ENCODE measurements at places on chromosomes 5 and 9.
A peak's percentile ranks its signal among the peaks of the same experiment; 100 is the strongest.

DNA sequence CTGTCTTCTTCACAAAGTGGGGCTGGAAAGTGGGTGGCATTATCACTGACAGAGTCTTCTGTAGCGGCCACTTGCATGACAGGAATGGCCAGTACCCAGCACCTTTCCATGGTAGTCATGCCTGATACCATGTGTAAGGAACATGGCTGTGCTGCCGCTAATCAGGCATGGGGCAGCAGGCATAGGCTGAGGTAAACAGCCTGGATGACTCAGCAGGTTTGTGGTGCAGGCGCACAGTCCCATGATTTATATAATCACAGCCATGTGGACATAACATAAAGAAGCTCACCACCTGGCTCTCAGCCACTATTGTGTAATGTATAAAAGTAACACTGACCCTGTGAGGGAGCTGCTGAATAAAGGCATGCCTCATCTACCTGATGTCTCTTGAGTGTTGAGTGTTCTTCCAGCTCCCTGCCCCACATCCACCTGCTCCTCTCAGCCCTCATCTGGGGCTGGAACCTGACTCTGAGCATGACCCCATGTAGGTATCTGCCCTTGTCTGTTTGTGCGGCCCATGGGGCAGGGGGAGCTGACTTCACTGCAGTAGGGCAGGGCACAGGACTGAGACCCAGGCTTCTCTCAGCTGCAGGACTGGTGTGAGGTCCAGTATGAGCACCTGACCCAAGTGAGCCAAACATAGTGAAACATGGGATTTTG is 13.2 kb upstream of the ICE1 start:
- no peak for DNase-seq

DNA sequence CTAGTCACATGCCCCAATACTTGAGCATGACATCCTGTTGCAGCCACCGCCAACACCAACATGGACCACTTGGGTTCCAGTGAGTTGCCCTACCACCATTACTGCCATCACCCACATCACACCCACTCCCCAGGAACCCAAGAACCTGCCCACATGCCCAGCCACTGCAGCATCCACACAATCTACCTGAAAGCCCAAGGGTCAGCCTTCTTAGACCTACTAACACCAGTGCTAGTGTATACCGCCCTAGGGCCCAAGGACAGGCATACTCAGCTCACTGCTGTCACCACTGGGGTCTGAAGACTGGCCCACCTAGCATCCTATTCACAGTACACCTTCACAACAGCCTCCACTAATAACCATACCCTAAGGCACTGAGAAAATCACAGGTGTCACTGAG is 82.0 kb downstream of the SYK start:
- no peak for DNase-seq

DNA sequence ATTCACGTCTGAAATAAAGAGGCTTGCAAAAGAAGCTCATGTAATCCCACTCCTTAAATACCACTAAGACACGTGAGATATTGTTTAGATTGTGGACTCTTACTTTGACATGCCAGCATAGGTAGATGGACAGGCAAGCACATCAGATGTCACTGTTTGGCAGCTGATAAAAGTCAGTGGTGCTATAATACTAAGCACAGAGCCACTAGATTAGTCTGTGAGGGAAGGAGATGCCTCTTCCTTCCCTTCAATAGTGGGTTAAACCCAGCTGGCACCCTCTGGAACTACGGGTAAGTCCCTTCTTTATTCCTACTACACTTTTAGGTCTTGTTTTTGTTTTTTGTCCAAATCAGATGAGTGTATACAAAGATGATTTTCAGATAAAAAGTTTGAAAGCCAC is at the start of gene MYOT:
Gene MYOT (plus strand): TSS at position 197 of the 400 bp plus-strand sequence. CDS start 2,792 bp downstream, outside the sequence.
- DNase-seq, result no peak

DNA sequence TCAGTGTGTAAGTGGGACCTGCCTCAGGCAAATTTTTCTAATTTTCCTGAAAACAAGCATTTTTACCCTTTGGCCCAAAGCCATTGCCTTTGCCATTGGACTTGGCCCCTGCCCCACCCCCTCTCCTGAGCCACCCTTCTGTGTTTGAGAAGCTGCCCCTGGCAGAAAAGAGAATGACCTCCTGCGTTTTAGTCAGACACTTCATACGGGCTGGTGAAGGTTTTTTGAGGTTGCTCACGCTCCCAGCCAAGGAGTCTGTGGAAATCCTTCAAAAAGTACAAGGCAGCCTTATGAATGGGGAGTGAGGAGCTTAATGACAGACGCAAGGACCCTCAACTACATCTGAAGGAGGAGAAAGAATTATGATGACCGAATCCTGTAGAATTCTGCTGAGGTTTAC is 308.9 kb downstream of the SLIT3 start:
- DNase-seq, result no peak

DNA sequence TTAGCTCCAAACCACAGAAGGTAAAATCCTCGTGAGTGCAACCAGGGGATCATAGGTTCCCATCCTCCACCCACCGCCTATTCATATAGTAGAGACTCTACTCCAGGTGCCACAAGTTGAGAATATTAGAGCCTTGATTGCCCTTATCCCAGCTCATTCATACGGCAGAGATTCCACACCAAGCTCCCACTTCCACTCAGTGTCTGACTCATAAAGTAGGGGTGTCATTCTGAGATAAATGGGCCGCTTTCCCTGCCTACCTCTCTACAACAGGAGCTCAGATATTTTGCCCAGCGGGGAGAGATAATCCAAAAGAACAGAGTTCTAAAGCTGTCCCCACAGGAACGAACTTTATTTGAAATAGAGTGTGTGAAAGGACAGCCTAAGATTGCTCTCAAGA is 9.4 kb downstream of the SLC22A4 start:
- no peak for DNase-seq

DNA sequence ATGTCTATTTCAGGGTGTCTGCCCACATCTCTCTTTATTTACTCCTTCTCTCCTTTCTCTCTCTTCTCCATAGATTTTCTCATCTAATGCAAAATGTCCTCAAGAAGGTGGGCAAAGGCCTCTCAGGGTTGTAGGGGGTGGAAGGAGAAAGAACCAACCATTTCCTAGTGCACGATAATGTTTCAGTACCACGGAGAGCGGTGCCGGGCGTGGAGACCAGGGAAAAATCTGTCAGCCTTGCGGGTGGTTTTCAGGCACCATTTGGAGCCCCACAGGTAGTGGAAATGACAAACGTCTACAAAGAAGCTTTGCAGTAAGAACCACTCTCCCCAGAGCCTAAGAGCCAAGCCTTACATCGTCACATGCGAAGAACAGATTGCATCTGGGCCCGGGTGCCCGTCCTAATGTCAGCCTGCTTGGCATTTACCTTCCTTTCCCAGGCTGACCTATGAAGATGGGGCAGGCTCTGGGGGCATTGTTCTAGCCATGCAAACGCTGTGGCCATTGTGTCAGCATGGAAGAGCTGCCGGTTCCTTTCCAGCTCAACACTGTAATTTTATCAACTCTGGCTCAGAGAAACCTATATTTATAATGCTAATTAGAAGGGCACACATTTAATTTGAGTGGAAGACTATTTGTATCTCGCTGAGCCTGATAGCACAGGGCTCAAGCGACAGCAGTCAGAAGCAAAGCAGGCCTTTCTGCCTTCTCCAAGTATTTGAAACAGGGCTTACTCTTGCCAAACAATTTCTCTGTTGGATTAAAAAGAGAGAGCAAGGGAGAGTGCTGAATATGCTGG is 430.1 kb upstream of the WWC1 start:
- DNase-seq, result no peak

DNA sequence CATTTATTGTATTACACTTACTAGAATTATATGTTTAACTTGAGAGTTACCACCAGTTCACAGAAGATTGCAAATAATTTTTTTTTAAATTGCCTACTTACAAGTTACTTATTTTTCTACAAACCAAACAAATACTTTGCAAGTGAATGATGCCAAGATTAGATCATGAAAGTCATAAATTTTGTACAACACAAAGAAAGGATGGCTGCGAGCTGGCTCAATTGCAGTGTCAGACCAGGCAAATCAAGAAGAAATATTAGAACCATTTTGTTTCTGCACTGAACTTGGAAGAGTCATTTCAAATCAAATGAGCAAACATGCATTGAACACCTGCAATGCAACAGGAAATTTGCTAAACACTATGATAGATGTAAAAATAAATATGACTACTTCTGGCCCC is 97.3 kb downstream of the PLCXD3 start:
- DNase-seq, result no peak

DNA sequence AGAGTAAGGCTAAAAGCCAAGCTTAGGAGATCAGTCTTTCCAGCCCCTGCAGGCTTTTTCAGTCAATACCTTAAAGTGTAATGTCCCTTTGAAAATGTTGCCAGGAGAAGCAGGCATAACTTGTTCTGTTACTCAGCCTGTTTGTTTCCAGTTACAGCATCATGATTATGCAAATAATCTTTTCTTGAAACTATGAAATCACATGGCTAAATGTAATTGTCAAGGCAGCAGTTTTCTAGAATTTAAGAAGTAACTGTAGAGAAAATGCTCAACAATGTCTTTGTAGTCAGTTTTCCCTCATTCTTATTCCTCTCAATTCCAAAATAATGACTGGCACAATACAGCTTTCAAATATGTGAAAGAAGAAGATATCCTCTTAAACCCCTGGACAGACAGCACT is 1.9 kb upstream of the GPR107 start:
- DNase-seq, result no peak

- DNase-seq, result no peak
Measured at GRCh38 chr5:174719793-174720611, 4.4 kb upstream of the MSX2 start.

GRCh38 chr5:14181299-14181968 is 38.3 kb downstream of the TRIO start:
- DNase-seq, result no peak

DNA sequence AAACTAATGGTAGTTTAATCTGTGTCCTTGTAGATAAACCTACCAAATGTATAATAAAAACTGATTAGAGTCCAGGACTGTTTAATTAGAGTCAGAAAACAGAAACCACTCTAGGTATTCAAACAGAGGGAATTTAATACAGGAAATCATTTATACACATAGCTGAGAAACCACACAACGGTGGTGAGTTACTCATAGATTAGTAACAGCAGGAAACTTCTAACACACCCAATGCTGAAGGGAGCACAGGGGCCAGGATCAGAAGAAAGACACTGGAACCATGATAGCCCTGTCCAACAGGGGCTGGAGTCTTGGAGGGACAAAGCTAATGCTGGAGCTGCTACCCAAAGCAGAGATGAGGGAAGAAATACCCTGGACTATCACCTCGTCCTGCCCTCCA is 321.0 kb downstream of the ACTL7B start:
- no peak for DNase-seq

DNA sequence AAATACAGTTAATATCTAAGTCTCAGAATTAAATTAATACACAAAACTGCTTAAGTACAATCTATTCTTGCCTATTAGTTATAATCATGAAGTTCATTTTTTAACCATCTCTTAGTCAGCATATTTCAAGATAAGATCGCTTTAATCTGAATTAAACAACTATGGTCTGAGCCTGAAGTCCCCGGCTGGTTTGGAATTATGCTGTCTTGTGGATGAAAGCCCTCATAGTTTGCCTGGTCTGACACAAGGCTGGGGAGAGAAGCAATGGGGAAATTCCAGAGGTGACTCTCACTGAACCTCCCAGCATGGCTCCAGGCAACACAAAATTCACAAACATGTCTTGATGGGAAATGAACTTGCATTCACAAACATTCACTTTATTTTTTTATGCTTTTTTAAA is 28.0 kb upstream of the GRAMD2B start:
- DNase-seq, result no peak

DNA sequence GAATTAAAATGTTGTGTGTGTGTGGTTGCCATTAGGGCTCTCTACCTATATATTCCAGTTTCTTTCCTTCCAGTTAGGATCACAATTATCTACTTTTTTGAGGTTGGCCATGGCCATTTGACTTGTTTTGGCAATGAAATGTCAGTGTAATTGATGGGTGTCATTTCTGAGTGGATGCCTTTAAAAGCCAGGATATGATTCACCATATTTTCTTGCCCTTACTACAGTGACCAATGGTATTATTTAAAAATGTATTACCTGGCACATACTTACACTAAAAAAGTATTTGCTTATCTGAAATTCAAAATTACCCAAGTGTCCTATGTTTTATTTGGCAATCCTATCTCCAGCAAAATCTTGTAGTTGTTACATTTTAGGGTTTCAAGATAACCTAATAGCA is 258.7 kb upstream of the ACTBL2 start:
- no peak for DNase-seq

DNA sequence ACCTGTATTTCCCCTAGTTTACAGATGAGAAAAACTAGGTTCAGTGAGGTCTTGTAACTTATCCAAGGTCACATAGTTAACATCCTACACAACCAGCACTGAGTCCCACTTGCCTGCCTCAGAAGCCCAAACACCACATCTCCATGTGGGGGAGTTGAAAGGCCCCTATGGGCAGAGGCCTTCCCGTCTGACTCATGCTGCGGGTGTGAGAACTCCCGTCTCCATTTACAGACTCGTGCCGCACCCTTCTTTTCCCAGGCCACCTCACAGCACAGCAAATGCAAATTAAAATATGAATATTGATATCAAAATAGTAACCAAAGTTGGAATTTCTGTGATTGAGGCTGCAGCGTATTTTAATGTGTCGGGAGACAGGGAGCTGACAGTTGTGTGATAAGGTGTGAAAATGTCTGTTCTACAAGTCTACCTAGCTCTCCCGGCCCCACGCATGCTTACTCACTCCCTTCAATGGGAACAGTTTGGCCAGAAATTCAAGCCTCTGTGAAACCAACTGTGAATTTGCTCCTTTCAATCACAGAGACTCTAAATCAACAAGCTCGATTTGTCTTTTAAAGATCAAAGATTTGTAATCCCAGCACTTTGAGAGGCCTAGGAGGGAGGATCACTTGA is 90.1 kb downstream of the CRB2 start:
- no peak for DNase-seq

GRCh38 chr5:77957-78804 is 13.8 kb upstream of the PLEKHG4B start:
- DNase-seq, result no peak

- no peak for DNase-seq
Measured at GRCh38 chr5:172561151-172561550, 79.9 kb upstream of the NEURL1B start.

- DNase-seq, result peak; percentile 55
Measured at GRCh38 chr5:128782446-128782845, 182.8 kb upstream of the SLC27A6 start.

GRCh38 chr5:138650196-138650595 is 75.0 kb upstream of the HSPA9 start:
- DNase-seq, result no peak

- DNase-seq, result no peak
Measured at GRCh38 chr9:95947118-95947517, 71.6 kb downstream of the ERCC6L2 start.

DNA sequence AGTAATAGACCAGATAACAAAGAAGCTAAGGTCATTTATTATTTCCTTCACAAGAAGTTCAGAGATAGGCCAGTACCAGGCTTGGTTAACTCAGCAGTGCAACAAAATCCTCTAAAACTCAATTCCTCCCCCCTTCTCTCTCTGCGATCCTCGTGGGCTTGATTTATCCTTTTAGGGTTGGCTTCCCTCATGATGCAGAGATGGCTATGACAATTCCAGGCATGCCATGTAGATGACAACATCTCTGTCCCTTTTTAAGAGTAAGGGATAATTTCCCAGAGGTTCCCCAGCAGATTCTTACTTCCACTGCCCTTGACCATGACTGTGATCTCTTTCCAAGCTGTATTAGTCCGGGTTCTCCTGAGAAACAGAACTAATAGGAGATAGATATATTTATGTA is 28.7 kb upstream of the DAP start:
- no peak for DNase-seq

All from hypothalamus (tissue), 51 donors.